ENCODE measurements at places on chromosomes 2 and 18. TPM values are rescaled to one million over a fixed set of nuclear protein-coding genes. Genes with fewer than 3 reads are reported as not detected.

AMER3 gene
- total RNA-seq: not detected

INHA gene
- total RNA-seq: under 0.01 TPM

TRABD2A gene
- 8.9 TPM for total RNA-seq

PJVK gene
- 0.60 TPM for total RNA-seq

KIAA2012 gene
- under 0.01 TPM for total RNA-seq

All from smooth muscle cell of the coronary artery (primary cell).